ENCODE measurements at places on chromosomes 13 and 19.

- no peak for DNase-seq
Observed at GRCh38 chr19:12331211-12331941, 2.1 kb downstream of the ZNF563 start.

DNA sequence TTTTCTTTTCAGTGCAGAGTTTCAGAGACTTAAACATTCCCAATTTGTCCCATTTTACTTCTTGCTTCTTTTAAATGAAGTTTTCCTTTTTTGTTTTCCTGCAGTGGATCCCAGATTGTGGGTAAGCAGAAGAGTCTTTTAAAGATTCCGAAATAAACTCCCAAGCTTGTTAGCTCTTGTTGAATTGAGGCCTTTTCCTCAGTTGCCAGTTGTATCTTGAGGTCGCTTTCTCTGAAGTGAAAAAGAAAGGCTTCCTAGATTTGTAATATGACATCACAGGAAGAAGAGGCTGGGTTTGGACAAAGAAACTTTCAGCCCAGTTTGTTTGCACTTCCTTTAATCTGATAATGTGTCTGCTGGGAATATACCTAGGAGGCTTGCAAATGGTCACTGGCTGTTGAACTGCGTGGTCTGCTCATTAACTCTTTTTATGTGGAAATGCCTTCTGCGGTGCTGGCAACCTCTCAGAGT, at the start of gene LPAR6:
LPAR6 (minus strand) TSS at position 233 of the 471 bp plus-strand sequence. CDS start 690 bp downstream, outside the sequence.
- DNase-seq: peak; percentile 30

DNA sequence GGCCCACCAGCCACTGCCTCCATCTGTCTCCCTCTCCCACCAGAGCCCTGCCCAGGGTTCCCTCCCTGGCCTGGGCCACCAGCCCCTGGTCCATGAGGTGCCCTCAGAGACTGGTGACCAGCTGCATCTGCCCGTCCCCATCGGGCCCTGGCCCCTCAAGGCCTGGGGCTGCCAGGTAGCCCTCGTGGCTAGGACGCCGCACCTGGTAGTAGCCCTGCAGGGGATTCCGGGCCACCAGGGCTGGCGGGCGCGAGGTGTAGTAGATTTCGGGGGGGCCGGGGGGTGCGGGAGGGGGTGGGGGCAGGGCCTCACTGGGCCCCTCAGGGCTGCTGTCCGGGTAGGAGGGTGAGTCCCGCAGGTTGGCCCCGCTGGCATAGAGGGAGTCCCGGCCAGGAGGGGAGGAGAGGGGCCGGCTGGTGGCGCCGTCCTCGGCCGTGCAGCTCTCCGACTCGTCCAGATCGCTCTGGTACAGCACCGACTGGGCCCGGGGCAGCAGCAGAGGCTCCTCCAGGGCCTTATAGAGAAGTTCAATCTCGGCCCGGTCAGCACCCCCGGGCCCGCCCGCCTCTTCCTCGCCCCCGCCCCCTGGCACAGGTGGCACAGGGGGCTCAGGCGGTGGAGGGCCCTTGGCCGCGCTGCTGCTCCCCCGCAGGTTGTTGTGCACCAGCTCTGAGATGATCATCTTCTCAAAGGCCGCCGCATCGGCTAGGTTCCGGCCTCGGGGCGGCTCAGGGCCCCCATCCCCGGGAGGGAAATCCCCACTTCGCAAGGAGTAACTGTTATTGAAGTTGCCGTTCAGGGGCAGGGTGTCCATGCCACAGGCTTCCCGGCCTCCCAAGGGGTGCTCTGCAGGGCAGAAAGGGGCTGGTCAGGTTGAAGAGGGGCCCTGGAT, 14.6 kb upstream of the ASF1B start:
- no peak for DNase-seq

- DNase-seq: no peak
Observed at GRCh38 chr13:110008816-110009215, 222.4 kb upstream of the IRS2 start.

GRCh38 chr13:113591750-113592149, 7.2 kb downstream of the TFDP1 start:
- DNase-seq: no peak

DNA sequence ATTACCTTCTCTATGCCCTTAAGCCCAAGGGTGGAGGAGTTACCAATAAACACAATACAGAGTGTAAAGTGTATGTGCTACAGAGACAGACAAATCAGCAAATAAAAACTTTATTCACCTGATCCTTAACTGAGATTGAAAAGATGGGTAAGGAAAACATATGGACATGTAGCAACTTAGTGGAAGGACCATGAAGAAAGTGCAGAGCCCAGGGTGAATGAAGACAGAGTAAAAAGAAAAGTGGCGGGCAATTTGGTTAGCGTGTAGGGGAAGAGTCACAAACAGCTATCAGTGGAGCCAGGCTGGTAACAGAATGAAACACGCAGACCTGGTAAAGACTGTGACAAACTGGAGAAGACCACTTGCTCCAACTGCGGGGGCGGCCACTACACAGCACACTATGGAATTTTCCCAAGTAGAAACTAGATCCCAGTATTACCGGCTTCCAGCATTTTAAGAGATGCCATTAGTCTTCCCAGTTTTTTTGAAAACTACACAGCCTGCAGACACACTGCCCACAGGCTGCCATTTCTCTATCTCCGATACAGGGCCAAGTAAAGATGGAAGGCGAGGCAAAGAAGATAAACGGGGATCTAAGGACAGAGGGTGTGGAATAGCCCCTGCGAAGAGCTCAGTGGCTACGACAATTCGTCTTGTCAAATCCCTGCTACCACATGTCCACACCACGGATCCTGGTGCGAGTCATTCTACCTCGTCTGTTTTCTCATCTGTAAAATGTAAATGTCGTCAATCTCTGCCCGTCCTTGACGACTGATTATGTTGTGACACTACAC, 1.2 kb downstream of the UQCRFS1 start:
- DNase-seq: no peak

- peak; percentile 99 for DNase-seq
Observed at GRCh38 chr19:4911786-4912672, 2.7 kb downstream of the UHRF1 start.

GRCh38 chr13:94345374-94346195, 133.9 kb downstream of the DCT start:
- DNase-seq: no peak
